ENCODE measurements at places on chromosomes 4 and X. TPM values are rescaled to one million over a fixed set of nuclear protein-coding genes. Genes with fewer than 3 reads are reported as not detected.

DNA sequence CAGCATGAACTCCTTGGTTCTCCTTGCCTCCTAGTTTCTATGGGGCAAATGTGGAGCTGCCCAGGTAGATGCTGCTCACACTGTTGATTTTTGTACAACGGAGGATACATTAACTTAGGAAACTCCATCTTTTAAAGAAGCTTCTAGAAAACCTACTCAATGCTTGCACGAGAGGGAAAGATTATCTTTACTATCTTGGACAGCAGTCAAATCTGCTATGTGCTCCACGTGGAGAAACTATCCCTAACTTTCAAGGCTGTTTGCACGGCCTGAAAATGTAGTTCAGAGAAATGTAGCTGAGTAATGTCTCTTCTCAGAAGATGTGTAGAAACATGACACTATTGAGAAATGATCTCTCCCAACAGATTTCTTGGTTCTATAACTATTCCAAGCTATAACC, 1530.9 kb upstream of the PABPC4L start:
- no peak for DNase-seq

- no peak for DNase-seq
Measured at GRCh38 chr4:180099957-180100356, 2143.2 kb upstream of the TENM3 start.

The NDST3 gene
- total RNA-seq: 0.27 TPM

GRCh38 chrX:67604979-67605703, 61.3 kb downstream of the AR start:
- no peak for DNase-seq
